NCI-H1436 treated with DMSO at 0.1 percent for 48 hours (cell line): ENCODE measurements at places on chromosomes 2 and 18.
A peak's percentile ranks its signal among the peaks of the same experiment; 100 is the strongest.

GRCh38 chr18:51212606-51213005 lies 15.1 kb upstream of the MEX3C start:
- DNase-seq = no peak

GRCh38 chr18:30121397-30121796 lies 921.1 kb downstream of the DSC3 start:
- no peak for DNase-seq

GRCh38 chr2:127418300-127419111 lies at the start of gene PROC:
TSS of gene PROC (plus strand) at chr2:127418427. CDS start at chr2:127419943, 1,516 bp downstream.
- no peak for DNase-seq

DNA sequence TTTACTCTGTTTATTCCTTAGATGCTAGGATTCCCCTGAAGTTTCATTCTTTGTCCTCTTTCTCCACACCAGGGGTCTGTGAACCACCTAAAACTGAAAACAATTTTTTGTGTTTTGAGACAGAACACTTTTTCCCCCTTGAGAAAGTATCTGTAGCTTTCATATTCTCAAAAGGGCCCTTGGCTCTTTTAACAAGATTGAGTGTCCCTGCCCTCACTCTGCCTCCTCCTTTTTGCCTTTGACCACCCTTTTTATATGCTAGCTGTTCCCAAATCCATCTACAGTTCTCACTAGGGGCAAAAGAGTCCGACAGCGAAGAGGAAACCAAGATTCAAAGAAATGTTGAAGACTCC lies 883 bp upstream of the EHBP1 start:
- DNase-seq = no peak

GRCh38 chr2:39981883-39982311 lies 202.8 kb upstream of the THUMPD2 start:
- no peak for DNase-seq

GRCh38 chr2:11738589-11739436 lies 7.6 kb upstream of the LPIN1 start:
- no peak for DNase-seq

DNA sequence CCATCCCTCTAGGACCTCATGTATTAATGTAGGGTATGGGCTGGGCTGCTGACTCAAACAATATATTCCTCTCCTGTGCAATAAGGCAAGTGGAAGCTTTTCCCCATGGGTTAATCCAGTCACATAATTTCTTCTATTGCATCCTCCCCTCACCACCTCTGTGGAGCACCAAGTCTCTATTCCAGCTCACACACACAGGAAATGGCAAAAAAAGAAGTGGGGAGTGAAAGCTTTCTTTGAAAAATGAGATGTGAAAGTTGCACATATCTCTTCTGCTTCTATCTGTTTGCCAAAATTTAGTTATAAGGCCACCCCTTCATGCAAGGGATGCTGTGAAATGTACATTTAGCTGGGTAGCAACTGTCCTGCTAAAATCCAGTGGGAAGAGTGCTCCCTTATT lies 121.3 kb downstream of the CDC42EP3 start:
- DNase-seq = no peak

GRCh38 chr2:133814890-133815289 lies 246.6 kb upstream of the NCKAP5 start:
- no peak for DNase-seq

DNA sequence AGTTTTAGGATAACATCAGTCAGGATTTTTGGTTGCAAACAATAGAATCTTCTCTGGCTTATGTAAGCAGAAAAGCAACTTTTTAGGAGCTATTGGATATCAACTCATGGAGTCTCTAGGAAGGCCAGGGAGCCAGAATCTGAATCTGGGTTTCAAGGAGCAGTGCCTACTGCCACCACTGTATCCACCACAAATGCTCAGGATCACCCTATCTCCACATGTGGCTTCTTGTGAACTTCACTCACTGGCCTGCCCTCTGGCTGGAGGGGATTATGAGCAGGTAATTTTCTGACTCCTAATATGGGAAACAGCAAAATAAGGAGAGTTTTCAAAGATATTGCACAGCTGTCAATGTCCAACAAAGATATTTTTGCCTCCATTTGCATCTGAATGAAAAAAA lies 142.9 kb downstream of the PKP4 start:
- no peak for DNase-seq

GRCh38 chr18:79800371-79801180 lies 2.8 kb downstream of the KCNG2 start:
- DNase-seq = no peak

GRCh38 chr2:168585700-168586099 lies 129.6 kb downstream of the CERS6 start:
- no peak for DNase-seq

DNA sequence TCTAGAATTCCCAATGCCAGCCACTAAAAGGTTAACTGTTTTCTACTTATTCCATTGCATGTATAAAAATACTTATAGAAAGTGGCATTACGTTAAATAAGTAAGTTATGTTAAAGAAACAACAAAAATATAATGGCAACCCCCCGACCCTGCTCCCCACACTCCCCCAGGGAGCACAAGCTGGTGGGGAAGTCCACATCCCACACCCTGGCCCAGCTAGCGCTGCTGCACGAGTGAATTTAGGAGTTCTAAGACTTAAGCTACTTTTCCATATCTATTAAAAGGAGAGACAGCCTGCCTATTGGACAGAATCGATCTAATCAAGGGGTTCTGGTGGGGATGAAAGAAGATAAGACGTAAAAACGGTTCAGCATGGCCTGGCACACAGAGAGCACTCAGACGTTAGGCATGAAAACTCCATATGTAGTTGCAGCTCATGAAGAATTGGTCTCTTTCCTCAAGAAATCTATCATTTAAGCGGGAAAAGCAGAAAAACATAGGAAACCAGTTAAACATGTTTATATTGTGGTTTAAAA lies 16.6 kb downstream of the HJURP start:
- DNase-seq = no peak

DNA sequence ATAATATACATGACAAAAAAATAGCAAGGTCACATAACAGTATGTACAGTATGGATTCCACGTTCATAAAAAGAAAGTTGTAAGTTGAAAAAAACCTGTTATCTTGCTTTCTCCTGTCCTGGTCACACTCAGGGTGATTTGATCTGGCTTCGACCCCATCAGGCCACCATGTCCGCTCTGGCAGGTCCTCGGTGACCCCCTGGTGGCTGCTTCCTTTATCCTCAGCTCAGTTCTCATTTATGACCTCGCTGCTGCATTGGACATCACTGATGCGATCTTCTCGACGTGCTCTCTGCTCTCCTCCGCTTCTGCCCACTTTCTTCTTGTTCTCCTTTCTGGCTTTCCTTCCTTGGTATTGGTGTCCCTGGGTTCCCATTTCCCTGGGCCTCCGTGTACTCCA lies 29.7 kb downstream of the DGKD start:
- DNase-seq = no peak

- no peak for DNase-seq
Measured at GRCh38 chr2:232431705-232432590, 24.0 kb upstream of the ALPI start.

DNA sequence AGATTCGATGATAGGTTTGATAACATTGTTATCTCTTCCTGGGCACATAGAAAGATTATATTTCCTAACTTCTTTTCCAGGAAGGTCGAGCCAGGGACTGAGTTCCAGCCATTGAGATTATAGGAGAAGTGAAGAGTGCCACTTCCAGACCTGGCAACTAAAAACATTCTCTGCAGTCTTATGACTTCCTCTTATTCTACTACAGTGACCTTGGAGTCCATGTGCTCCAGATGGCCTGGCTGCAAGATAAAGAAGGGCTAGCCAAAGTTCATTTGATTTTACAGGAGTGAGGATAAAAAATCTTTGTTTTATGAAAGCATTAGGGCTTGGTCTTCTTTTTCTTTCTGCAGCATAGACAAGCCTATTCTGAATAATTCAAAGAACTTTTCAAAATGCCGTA lies 363.0 kb downstream of the FSIP2 start:
- no peak for DNase-seq

DNA sequence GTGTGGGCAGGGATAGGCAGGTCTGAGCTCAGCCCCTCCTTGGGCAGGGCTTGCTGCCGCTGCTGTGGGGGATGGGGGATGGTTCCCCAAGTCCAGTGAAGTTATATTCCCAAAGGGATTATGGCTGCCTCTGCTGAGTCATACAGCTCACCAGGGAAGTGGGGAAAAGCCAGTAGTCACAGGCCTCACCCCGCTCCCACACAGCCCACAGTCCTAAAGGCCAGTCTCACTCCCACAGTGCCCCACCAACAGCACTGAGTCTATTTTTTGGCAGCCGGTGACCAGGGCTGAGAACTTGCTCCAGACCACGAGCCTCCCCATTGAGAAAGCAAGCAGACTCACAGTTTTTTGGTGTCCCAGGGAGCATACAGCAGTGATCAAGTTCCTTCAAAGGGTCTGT lies 173.3 kb downstream of the OSR1 start:
- no peak for DNase-seq

GRCh38 chr2:82330155-82330554 lies 2025.6 kb upstream of the LRRTM1 start:
- DNase-seq = no peak

- no peak for DNase-seq
Measured at GRCh38 chr2:10328670-10329579, 26.2 kb downstream of the HPCAL1 start.

- no peak for DNase-seq
Measured at GRCh38 chr2:80255918-80256781, 48.4 kb downstream of the LRRTM1 start.

DNA sequence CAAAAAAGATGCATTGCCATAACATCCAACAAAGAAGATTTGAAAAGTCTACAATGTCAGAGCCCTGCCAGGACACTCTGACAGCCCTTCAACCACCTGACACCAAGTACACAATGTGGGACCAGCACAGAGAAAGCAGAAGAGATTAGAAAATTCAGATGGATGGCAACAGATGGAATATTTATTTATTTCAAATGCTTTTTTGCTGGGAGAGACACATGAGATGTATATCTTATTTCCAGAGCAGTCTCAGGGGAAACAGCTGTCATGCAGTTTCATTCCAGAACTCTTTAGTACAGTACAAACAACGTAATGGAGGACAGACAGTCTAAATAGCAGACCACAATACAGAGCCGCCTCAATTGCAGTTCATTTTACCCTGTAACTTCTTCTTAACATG lies 110.1 kb downstream of the MAIP1 start:
- DNase-seq = no peak

- DNase-seq = no peak
Measured at GRCh38 chr2:219527076-219527394, 12.8 kb downstream of the ASIC4 start.

DNA sequence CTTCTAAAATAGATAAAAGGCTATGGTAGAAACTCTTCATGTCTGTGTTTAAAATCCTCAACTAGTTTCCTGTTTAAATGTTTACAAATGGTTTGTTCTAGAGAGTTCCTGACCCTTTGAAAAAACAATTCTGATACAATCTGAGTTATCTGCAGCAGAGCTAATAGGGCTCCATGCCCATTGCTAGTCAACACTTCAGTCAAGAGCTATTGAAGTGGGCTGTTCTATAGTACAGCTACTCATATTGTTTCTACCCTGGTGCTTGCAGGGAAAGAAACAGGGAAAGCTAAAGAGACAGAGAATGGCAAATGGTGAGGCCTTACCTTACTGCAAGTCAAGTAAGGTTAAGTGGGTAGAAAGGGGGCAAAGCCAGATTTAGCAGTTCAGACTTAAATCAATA lies 112.3 kb upstream of the CAVIN2 start:
- DNase-seq = peak; percentile 16

GRCh38 chr18:37403100-37403781 lies 162.4 kb downstream of the CELF4 start:
- no peak for DNase-seq

GRCh38 chr18:11981543-11982366 lies 448 bp downstream of the IMPA2 start:
- no peak for DNase-seq

DNA sequence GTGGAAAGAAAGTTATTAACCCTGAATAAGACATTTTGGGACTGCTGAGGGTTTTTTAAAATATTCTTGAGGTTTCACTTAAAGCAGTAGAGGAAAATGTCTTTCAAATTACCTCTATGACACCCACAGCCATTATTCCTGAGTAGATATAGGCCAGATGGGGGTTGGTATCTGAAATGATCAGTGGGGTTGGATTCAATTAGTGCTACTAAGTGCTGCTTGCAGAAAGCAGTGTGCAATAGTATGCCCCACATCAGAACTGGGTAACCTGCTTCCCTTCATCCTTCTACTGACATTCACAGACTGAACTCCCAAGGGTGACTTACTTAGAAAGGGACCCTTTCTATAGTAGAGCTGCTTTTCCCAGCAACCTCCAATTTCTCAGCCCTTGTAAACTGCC lies 7.3 kb upstream of the ETAA1 start:
- DNase-seq = no peak

GRCh38 chr2:24016376-24016761 lies 6.5 kb downstream of the MFSD2B start:
- no peak for DNase-seq

DNA sequence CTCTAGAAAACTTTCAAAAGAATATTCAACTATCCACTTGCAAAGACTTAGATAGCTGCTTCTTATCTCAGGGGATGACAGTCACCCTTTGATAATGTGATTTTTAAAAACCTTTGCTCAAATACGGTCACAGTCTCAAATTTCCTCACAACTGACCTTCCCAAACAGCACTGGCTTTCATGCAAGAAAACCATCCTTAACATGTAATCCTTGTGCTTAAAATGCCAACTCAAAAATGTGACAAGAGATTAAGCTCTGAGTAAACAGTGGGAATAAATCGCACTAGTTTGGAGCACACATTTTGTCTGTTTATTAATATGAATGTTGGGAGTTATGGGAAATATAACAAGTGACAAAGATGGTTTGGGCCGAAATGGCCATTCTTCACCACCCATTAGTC lies 87.5 kb upstream of the CCBE1 start:
- DNase-seq = no peak

DNA sequence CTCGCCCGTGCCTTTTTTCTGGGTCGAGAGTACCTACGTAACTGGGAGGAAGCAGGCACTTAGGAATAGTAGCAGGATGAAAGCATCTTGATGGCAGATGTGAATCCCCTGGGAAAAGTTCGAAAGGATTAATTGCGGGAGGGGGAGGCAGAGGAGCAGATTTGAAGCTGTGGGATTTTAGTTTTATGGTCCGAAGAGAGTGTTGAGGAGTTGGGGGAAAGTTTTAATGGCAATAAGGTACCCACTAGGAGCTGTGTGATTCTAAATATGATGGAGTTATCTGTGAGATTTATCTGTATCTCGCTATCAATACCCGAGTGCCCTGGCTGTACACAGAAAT lies 1.1 kb downstream of the AGFG1 start:
- DNase-seq = no peak

- no peak for DNase-seq
Measured at GRCh38 chr2:55425431-55425831, 5.8 kb upstream of the CCDC88A start.

DNA sequence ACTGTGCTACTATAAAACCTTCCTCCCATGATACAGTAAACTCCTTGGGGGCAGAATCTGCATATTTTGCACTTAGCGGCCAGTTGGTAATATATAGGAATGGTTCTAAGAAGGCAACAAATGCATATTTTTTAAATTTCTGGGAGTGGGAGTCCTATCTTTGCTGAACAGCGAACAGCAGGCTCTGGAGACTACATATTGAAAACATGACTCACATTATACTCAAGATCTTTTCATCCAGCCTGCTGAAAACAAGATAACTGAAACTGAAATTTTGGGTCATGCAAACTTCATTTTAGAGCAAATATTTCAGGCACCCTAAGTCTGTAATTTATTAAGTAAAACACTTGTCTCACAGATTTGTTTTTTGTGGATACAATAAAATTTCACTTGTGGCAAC lies 122.2 kb downstream of the SATB2 start:
- DNase-seq = no peak
